ENCODE measurements at places on chromosomes 4 and X.

GRCh38 chrX:147570483-147570882, 341.2 kb upstream of the FMR1 start:
- no peak for DNase-seq

- DNase-seq, result no peak
These were observed 930.5 kb downstream of the ADGRL3 start for GRCh38 chr4:62130637-62131036.

DNA sequence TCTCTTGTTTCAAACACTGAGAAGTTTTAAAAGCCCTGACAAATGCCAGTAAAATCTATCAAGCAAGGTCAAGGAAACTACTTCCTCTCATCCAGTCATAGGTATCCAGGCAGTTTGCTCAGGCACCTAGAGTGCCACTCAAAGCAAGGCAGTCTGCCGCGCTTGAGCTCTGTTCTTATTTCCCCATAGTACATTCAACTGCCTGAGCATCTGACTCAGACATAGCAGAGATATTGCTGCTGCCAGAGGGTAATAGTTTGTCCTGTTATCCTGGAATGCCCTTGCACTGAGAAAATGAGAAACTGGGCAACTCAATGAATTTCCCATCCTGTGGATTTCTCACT, 16.1 kb upstream of the ATP8A1 start:
- no peak for DNase-seq

DNA sequence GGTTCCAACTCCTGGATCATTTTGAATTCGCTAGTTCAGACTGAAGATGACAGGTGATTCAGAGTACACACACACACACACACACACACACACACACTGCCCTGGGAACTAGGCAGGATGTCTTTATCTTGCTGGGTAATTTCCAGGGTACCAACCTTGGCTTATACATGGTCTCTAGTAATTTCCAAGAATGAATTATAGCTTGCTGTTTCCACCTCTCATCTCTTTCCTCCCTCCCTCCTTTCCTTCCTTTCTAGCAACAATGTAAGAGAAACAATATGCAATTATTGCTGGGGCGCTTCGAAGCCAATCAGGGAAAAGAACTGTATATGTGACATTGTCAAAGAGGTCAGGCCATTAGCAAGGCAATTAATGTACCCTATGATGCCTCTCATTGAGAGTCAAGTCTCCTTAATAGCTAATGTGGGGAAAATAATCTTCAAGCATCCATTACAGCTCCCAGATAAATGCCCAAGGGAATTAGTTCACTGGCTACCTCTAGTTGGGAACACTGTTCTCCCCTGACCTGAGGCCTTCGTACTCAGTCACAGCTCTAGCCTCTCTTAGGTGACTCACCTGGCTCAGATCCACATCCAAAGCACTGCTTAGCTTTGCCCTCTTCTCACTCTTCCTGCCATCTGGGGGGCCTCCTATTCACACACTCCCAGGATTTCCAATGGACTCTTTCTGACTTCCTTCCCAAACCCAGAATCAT, 311.5 kb downstream of the PPP1R2C start:
- DNase-seq, result no peak

GRCh38 chr4:175460414-175460813, 351.6 kb downstream of the GPM6A start:
- no peak for DNase-seq

GRCh38 chr4:84481860-84482245, 17.2 kb downstream of the NKX6-1 start:
- no peak for DNase-seq

GRCh38 chrX:111100191-111100590, 4.2 kb downstream of the PAK3 start:
- DNase-seq, result no peak

DNA sequence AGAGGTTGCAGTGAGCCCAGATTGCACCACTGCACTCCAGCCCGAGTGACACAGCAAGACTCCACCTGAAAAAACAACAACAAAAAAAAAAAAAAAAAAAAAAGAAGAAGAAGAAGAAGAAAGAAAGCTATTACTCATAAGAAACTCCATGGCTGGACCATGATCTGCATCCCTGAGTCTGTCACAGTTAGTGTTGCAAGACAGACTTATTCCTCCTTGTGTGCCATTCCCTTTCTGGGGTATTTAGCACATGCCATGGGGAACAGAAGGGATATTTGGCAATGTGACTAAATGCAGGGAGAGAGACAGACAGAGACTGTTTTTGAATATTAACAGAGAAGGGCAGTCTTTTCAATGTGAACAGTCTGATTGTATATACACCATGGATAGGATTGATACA, 16.7 kb upstream of the PDS5A start:
- DNase-seq, result no peak

DNA sequence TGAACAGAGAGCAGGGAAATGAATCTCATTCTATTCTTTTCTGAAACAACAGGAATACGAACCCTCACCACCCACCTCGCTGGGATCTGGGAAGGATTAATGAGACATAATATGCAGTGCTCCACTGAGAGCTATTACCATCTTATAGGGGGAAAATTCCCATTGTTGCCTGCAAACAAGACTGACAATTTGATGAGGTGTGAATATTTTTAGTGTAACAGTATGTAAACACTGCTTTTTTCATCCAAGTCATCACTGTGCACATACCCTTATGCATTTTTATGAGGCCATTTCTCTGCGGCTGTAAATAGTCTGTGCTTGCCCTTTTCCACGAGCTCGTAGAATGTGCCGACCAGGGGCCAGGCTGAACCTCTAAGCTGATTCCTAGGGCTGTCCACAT, 285.6 kb upstream of the CPEB2 start:
- DNase-seq, result no peak

GRCh38 chr4:2354760-2355159, 63.7 kb downstream of the ZFYVE28 start:
- no peak for DNase-seq

- no peak for DNase-seq
These were observed 56.8 kb downstream of the WFS1 start for GRCh38 chr4:6326312-6327060.

DNA sequence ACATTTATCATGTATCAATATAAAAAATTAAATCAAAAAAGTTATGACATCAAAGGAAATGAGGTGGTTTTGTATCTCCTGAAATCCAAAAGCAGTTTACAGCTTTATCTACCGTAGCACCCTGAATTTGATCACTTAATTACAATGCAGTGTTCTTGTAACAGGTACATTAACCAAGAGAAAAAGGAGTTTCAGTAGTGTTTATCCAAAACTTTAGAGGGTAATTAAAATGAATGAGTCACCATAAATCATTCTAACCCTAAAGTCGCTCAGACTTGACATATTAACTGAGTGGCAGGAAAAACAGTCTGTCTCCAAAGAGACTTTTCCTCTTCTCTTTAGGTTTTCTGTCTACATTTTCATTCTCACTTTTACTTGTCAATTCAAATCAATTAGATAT, 907.6 kb upstream of the EPHA5 start:
- DNase-seq, result no peak

DNA sequence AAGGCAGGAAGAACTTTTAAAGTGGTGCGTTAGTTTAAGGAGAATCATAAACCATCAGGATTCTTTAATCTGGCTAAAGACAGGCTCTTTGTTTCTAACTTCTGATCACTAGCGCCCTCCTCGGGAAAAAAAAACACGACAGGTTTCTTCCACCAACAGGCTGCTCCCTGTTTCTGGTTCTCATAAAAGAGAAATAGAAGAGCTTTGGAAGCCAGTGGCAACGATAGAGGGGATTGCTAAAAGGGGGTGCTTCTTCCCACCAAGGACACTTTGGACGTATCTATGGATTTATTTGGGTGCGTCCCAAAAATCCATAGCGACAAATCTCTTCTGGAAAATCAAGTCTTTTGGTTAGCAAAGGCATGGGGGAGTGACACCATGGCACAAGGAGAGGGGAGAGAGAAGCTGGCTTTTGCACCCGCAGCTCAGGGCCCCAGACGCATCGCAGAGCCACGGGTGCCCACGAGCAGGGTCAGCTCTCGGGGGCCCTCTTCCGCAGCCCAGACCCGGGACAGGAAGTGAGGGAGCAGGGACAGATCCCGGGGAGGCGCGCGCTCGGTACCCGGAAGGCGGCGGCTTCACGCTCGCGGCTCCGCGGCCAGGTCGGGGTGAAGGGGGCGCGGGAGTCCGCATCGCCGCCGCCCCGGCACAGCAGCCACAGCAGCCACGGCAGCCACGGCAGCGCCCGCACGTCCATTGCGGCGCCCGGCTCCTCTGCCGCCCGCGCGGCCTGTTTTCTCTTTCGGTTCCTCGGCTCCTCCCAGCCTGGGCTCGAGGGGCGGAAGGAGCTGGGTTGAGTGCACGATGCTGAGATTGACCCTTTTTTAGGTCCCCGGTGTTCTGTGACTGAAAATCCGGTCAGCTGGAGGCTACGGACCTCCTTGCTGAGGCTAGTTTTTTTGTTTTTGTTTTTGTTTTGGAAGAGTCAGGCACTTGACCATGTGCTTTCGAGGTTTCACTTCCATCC, at the start of gene CTSO:
CTSO (minus strand) TSS at position 716 of the 967 bp plus-strand sequence; CDS start at position 697, 19 bp downstream.
- peak; percentile 76 for DNase-seq

DNA sequence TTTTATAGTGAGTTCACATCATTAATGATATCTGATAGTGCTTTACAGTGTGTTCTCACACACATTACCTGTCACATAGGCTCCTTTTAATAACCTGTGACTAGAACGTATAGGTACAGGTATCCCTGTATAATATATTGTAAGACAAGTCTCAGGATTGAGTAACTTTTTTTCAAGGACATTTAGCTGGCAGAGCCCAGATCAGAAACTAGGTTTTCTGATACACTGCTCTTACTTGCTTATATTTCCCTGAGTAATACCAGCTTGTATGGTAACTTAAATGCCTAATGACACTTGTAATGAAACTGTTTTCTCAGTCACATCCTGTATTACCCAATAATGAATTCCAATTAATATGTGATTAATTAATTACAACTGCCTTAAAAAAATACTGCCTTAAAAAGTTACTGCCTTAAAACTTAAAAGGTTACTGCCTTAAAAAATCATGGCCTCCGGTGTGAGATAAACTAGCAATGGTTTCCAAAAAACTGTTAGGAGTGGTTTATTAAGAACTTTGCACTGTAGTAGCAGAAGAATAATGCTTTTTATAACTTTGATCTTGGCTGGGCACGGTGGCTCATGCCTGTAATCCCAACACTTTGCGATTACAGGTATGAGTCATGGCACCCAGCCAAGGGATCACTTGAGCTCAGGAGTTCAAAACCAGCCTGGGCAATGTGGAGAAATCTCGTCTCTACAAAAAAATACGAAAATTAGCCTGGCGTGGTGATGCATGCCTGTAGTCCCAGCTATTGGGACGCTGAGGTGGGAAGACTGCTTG, 11.9 kb downstream of the COPS4 start:
- DNase-seq, result no peak

GRCh38 chr4:111934314-111934713, 210.9 kb upstream of the FAM241A start:
- DNase-seq, result no peak

Data from SK-N-MC (cell line).